ENCODE measurements at places on chromosomes 16 and 17.
A peak's percentile ranks its signal among the peaks of the same experiment; 100 is the strongest.

DNA sequence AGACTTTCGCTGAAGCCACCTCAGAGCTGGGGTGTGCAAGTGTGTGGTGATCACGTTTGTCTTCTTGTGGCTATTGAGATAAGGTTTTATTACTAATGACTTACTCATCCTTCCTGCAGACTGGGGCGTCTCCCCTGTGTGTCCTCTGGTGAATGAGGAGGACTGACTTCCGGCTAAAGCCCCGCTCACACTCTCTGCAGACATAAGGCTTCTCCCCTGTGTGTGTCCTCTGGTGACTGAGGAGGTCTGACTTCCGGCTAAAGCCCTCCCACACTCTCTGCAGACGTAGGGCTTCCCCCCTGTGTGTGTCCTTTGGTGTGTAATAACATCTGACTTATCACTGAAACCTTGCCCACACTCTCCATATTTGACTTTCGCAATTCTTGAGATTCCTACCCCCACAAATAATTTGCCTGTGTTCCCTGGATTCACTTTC, 19.4 kb downstream of the PRDM7 start:
- DNase-seq = peak; percentile 45

DNA sequence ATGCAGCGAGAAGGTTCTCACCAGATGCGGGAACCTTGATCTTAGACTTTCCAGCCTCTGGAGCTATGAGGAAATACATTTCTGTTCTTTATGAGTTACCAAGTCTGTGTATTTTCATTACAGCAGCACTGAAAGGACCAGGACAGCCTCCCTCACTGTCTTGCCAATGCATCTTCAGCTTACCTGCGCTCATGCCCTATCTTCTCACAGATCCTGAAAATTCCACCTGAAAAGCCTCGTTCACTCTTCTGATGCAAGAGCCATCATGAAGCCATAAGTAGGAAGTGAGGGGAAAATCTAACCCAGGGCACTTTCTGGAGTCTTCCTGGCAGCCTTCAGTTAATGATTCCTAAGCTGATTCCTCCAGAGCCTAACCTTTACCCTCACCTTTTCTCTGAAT, 194.0 kb downstream of the SALL1 start:
- DNase-seq = no peak

DNA sequence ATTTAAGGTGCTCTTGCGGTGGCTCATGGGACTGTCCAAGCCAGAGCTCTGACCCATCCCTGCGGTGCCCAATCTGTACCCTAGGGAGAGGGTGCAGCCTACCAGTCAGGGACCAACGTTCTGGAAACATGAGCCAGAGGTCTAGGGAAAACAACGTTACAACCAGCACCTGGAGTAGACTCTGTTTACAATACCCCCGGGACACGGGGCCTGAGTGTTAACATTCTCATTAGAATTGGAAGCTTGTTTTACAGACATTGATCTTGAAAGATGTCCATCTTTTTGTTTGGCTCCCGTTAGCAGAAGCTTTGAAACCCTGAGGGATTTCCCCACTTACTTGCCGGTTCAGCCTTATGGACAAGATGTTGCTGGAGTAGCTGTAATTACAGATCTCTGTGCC, 6.9 kb downstream of the WIPI1 start:
- DNase-seq = no peak

DNA sequence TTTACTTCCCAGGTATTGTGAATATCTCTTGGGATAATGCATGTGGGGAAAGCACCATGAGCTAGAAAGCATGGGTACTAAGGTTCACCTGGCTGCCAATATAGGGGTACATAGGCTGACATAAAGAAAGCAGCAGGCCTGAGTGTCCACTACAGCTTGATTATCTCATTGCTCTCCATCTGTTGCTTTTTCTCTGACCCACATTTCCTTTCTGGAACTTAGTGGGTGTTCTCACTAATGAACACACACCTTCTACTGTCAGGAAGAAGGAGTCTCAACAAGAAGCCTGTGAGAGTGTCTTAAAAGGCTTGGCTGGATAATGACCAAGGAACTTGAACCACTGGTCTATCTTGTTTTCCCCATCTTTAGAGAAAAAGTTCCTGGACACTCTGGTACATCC, 62.5 kb downstream of the CA10 start:
- DNase-seq = no peak

- DNase-seq = no peak
Measured at GRCh38 chr16:79995315-79995714, 394.8 kb upstream of the MAF start.

GRCh38 chr16:25951999-25952398, 260.2 kb downstream of the HS3ST4 start:
- no peak for DNase-seq

DNA sequence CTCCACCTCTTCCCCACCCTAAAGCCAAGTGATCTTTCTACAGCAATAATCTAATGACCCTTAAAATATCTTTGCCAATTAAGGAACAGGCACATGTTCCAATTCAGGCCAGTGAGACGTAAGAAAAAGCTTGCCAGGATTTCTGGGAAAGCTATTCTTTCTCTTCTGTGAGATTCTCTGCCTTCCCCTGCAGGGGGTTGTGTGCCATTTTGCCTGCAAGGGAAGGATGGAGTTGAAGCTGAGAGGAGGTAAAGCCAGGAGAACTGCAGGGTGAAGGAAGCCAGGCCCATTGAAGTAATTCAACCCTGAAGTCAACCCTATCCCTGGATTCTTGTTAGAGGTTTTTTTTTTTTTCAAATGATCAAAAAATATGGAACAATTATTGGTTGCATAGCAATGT, 9.0 kb upstream of the LPO start:
- no peak for DNase-seq

- DNase-seq = no peak
Measured at GRCh38 chr16:1539720-1540555, 6.5 kb downstream of the TMEM204 start.

- DNase-seq = no peak
Measured at GRCh38 chr16:88959022-88959421, 18.0 kb downstream of the CBFA2T3 start.

- peak; percentile 37 for DNase-seq
Measured at GRCh38 chr17:72560303-72561247, 439.8 kb downstream of the SOX9 start.

- DNase-seq = no peak
Measured at GRCh38 chr16:3013491-3013951, 798 bp downstream of the CLDN9 start.

DNA sequence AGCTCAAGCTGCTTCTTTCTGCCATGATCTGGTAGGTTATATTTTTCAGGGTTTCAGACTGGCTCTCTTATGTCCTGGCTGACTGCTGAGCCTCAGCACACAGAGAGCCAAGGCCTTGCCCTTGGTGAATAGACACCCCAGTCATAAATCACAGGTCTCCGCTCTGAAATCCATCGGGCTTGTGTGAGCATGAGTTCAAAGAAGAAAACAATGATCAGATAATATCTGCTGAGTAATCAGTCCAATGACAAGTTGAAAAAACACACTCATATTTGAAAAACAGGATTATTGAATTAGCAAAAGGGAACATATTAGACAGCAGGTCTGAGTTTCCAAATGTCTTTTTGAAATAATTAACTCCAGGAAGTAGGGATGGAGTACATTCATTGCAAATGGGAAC, 51.1 kb upstream of the NDRG4 start:
- DNase-seq = no peak

DNA sequence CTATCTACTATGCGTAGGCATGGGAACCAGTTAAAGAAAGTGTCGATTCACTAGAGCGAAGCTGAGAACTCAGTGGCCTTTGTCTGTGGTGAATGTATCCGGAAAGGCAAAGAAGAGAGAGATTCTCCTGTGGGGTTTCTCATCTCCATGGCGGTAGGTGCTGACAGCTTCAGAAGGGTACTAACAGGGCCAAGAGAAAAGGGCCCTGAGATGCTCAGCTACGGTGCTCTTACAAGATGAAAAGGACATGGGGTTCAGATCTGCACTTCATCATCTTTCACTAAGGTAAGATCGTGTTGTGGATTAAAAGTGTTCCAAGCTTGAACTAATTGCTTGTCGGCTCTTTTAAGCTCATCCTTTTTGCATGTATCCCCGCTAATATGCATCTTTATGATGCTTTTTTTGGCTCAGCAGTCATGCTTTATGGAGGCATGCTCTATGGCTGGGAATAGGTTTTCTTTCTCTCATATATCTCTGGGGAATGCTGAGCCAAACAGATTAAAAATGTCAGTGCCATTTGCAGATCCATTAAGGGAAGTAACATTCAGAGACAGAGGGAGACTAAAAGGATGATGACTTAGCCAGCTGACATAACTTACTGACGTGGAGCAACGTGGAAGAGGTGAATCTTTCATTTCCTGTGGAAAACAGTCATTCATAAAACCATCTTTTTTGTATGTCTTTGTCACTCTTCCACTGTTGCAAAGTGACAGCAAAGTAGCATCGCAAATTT, 29.9 kb downstream of the KCNJ16 start:
- no peak for DNase-seq

DNA sequence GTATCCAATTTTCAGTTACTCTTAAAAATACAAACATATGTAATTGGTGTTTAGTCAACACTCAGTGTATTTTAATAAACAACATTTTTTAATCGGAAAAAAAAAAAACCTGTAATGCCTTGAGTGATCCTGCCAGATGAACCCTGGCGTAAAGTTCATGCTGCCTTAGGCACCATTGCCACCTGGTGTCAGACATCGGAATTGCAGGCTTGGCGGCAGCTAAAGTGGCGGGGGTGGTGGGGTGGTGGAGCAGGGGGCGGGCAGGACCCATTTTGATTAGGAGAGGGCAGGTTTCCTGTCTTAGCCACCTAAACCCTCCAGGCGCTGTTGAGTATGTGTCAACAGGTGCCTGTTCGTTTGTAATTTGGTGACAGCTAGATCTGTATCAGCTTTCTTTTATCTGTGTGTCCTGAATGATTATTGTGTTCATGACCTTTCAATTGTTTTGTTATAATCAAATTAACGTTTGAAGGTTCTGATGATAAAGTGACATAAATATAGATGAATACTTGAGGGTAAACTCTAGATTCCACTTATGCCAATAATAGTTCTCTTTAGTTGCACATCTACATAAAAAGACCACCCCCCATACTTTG, 588.7 kb downstream of the CDH13 start:
- DNase-seq = peak; percentile 41

Measured in stimulated activated CD4-positive, alpha-beta T cell treated with anti-CD3 and anti-CD28 coated beads, Interleukin-4, amount 100 ng/mL, for 24 hours (primary cell).